Stimulated activated CD8-positive, alpha-beta memory T cell treated with anti-CD3 and anti-CD28 coated beads, Interleukin-7, amount 100 ng/mL, for 1 hour (primary cell): ENCODE measurements at places on chromosomes 6 and 20.

GRCh38 chr20:49045440-49046086, 549 bp upstream of the CSE1L start:
- DNase-seq = no peak

- DNase-seq = no peak
Observed at GRCh38 chr6:14380086-14380820, 262.7 kb downstream of the CD83 start.

DNA sequence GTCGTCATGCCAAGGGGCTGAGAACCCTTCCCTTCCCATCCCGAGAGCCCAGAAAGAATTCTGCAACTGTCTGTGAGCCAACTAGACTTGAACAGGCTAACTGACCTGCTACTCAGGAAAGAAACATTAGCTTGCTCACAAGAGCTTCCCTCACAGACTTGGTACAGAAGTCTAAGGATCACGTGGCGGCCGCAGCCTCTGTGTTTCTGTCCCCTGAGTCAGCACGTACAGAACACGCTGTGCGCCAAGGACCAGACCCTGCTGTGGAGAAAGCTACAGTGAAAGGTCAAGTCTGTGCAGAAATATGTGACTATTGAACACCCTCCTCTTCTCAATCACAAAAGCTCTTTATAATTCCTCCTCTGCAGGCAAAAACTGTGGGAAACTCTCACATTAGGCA, 151.3 kb upstream of the QKI start:
- no peak for DNase-seq

DNA sequence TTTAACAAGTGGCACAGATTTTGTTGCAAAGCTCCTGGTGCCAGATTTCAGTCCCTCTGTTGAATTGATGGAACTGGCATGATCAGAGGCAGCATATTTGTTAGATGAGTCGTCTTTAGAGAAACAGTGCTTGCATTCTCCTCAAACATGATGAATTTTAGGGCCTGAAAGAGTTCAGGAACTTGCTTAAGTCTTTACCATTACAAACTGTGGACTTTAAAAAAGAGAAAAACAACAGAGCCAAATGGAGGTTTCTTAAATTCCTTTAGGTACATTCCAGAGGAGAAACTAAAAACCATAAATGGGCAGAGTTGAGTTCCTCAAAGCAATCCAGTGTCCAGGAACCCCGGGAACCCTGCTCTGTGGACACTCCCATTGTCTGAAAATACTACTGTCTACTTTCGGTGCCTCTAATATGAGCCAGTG, 2.5 kb downstream of the GTF2H5 start:
- no peak for DNase-seq

- no peak for DNase-seq
Observed at GRCh38 chr6:125222531-125223455, 69.2 kb downstream of the TPD52L1 start.

DNA sequence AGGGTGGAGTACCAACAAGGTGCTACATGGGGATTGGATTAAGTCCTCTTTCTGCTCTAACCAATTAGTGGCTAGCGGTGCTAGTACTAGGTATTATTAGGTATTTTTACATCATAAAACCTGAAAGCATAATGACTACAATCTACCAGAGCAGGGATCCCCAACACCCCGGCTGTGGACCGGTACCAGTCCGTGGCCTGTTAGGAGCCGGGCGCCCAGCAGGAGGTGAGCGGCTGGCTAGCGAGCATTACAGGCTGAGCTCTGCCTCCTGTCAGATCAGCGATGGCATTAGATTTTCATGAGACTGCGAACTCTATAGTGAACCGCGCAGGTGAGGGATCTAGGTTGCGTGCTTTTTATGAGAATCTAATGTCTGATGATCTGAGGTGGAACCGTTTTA, 9.1 kb upstream of the CD40 start:
- DNase-seq = no peak

DNA sequence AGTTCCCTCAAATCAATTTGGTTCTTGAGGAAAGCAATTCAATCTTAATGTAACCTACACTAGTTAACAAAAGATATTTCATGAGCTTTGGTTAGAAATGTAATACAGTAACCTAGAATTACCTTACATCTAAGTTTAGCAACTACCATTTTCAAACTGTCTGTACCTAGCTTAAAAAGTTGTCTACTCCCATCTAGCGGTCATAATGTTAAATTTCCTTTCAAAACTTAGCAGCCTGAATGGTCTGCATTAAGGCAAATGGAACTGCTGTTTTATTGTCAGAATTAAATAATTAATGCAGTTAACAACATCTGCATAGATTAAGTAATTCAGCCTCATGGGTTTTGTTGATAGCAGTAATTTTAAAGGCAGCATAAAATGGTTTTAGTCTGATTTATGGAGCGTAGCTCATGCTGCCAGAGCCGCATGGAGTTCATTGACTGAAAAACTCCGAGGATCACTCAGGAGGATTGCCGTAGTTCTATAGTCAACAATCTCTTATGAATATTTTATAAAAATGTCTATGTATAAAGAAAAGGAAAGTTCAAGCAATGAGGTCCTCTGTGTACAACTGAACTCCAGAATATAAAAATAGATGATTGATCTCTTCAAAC, 485.4 kb upstream of the MANEA start:
- no peak for DNase-seq

- DNase-seq = no peak
Observed at GRCh38 chr6:156719395-156719719, 57.8 kb upstream of the ARID1B start.

- DNase-seq = no peak
Observed at GRCh38 chr6:170230520-170231292, 60.2 kb downstream of the DLL1 start.

GRCh38 chr6:159933077-159933476, 35.8 kb upstream of the IGF2R start:
- no peak for DNase-seq

DNA sequence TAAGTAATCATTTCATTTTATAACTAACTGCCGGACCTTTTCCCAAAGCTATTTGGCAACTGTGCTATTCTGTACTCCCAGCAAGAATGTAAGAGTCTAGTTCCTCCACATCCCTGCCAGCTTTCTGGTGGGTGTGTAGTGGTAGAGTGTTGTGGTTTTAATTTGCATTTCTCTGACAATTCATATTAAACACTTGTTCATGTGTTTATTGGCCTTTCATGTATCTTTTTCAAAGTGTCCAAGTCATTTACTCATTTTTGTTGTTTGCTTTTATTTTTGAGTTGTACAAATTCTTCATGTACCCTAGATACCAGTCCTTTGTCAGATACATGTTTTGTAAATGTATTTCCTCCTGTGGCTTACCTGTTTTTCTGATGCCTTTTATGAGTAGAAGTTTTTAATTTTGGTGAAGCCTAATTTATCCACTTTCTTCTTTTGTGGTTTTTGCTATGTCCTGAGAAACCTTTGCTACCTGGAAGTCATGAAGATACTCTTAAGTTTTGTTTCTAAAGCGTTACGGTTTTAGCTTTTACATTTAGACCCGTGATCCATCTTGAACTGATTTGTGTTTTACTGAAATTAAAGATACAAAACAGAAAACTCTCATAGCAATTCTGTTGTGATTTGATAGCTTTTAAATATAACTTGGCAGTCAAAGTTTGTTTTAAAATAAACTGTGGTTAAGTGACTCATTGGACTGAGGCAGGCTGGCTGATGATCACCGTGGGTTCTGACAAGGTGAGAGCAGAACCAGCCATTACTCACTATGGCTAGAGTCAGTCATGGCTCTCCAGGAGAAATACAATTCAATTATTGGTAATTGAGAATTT, 8.0 kb downstream of the MYLIP start:
- no peak for DNase-seq

- no peak for DNase-seq
Observed at GRCh38 chr20:39433466-39433865, 471.3 kb downstream of the DHX35 start.

DNA sequence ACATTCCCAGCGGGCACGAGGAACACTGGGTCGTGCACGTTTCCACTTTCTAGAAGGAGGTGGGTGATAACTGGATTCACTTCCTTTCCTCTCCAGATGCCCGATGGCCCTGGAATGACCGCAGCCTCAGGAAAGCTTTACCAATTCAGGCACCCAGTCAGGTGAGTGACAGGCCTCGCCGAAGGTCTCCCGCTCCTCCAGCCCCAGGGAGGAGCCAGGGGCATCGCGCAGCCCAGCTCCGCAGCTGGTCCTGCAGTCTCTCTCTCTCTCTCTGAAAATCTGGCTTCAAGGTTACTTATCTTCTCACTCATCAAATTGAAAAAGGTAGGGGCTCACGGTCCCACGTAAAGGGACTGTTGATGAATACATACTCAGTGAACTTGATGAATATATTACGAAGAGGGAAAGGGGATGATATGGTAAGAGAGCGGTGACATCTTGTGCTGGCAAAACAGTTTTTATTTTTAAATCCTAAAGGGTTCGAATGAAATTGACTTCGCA, 891 bp downstream of the RIPPLY2 start:
- DNase-seq = no peak

DNA sequence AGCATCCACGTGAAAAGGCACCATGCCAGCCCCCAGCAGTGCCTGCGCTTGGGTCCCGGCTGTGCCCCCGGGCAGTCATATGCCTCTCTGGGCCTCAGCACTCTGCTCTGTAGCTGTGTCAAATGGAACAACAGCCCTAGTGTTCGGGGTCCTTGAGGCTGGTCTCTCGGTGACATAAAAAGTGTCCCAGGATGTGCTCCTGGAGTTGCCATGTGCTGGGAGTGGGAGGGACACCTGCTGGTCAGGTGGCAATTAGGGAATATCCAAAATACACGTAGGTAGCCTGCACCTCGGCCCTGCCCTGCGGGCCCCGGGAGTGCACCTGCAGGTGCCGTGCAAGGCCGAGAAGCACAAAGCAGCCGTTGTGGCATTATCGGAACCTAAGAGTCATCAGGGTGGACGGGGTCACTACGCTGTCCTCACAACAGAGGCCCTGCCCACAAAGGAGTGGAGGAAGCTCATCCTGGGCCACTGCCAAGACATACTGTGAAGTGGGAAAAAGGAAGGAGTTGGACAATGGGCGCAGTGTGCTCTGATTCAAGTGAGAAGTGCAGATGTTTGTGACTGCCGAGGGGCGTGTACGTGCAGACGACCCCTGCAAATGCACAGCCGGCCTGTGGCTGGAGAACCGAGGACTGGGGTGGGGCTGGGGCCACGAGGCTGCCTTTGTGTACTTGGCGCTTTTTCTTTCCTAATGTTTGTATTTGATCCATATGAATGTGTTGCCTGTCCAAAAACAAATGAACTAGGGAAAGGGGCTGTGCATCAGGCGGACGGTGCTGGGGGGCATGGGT, 24.6 kb downstream of the SLCO4A1 start:
- no peak for DNase-seq

GRCh38 chr6:8879334-8879733, 444.0 kb upstream of the SLC35B3 start:
- no peak for DNase-seq
